Tibial nerve (tissue), 4 donors: ENCODE measurements at places on chromosomes 12 and 14. TPM values are rescaled to one million over a fixed set of nuclear protein-coding genes. Genes with fewer than 3 reads are reported as not detected.

DNA sequence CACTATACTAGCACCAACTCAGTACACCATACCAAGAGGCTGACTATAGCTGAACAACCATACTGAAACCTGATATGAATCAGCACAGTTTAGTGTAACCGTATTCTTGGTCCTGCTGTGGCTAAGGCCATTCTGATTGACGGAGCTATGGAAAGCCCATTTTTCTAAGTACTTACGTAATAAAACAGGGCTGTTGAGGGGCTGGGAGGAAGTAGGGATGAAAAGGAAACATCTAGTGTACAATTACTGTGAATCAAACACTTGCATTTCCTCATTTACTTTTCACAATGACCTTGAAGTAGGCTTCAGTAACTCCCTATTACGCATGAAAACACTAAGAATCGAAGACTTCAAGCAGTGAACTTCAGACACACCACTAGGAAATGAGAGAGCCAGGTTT, 198.2 kb downstream of the BTG1 start:
- no peak overlapping the region for H3K4me3 ChIP-seq
- no peak for DNase-seq
- H3K27me3 ChIP-seq: no peaks in the 10 kb centered on the region
- no peaks in the 10 kb centered on the region for H3K4me1 ChIP-seq

- H3K36me3 ChIP-seq: peaks cover 2% of the 10 kb centered on the region
- H3K4me1 ChIP-seq: peaks cover 59% of the 10 kb centered on the region
- H3K27ac ChIP-seq: peak overlapping the region; percentile 2
- DNase-seq: no peak
Measured at GRCh38 chr12:6235499-6235898, 35.3 kb downstream of the CD9 start.

DNA sequence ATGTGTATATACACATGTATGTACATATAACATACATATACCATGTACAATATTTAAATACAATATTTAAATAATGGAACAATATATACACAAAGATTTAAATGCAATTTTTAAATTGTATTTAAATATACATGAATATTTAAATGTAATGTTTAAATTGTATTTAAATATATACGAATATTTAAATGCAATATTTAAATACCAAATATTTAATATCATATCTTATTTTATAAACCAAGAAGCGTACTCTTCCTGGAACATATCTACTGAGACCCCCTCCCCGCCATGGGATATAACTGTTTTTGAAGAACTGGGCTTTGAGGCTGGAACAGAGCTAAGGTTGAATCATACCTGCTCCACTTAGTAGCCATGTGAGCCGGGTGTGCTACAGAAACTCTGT, 29.8 kb upstream of the RIMBP2 start:
- H3K4me1 ChIP-seq: no peaks in the 10 kb centered on the region
- no peaks in the 10 kb centered on the region for H3K36me3 ChIP-seq
- H3K4me3 ChIP-seq: no peak overlapping the region
- no peaks in the 10 kb centered on the region for H3K27me3 ChIP-seq
- no peak for DNase-seq

Gene TMCC3
- 15.1 TPM for total RNA-seq

Gene RNU7-1
- total RNA-seq: not detected

DNA sequence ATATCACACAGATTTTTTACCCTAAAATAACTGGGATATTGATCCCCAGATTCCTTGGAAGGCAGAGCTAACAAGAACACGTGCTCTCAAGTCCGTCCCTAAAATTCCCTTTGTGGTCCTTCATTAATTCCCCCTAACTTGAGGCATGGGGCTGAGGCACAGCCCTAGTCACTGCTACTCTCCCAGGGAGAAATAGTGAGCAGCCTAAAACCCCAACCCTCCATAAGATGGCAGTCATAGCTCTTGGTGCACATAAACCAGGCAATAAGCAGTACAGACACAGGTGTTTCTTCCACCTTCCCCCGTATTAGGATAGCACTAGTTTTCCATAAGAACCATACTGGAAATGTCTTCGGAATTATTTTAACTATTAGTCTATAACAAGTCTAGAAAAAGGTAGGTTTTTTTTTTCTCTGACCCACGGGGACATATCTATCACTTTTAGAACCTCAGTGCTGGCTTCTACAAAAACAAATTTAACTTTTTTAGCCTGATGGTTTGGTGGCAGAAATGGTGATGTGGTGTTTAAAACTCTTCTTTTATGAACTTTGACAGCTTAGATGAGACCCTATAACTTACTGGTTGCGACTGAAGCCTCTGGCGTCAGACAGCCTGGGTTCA, 3.1 kb upstream of the ARHGEF40 start:
- no peaks in the 10 kb centered on the region for H3K27me3 ChIP-seq
- H3K27ac ChIP-seq: no peak overlapping the region
- no peak for DNase-seq
- no peak overlapping the region for H3K4me3 ChIP-seq
- H3K36me3 ChIP-seq: no peaks in the 10 kb centered on the region

- H3K36me3 ChIP-seq: no peaks in the 10 kb centered on the region
- peaks cover 42% of the 10 kb centered on the region for H3K27me3 ChIP-seq
- no peak overlapping the region for H3K4me3 ChIP-seq
- peak overlapping the region; percentile 66 for H3K27ac ChIP-seq
Measured at GRCh38 chr12:49088150-49088931, 6.3 kb downstream of the DHH start.

Gene SERPINA10
- not detected for total RNA-seq

DNA sequence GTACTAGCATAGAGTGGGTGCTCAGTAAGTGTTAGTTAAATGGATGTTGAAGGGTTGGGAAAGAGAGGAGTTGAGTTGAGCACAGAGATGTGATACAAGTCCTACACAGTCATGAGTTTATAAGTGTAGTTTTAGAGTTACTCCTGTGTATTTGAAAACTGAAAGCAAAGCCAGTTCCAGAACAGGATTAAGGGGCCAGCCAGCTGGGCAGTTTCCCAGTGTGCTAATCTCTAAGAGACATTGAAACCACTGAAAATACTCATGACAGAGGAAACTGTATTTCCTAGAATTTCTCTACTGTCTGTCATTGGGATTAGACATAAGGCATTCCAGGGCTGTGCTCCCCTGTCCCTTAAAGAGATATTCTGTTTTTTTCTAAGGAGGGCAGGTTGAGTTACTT, 101.0 kb downstream of the DERA start:
- no peaks in the 10 kb centered on the region for H3K4me1 ChIP-seq
- H3K36me3 ChIP-seq: peaks cover 31% of the 10 kb centered on the region
- H3K27ac ChIP-seq: no peak overlapping the region
- no peak for DNase-seq

Gene MAP3K9
- 0.30 TPM for total RNA-seq

Gene KRT4
- total RNA-seq: not detected

- H3K36me3 ChIP-seq: no peaks in the 10 kb centered on the region
- DNase-seq: no peak
- H3K27ac ChIP-seq: no peak overlapping the region
- H3K4me1 ChIP-seq: no peaks in the 10 kb centered on the region
- H3K4me3 ChIP-seq: no peak overlapping the region
- H3K27me3 ChIP-seq: no peaks in the 10 kb centered on the region
Measured at GRCh38 chr12:56900583-56900982, 33.6 kb downstream of the SDR9C7 start.

GRCh38 chr14:22174412-22175277, 414.4 kb downstream of the DAD1 start:
- no peak overlapping the region for H3K4me3 ChIP-seq
- H3K27me3 ChIP-seq: no peaks in the 10 kb centered on the region
- H3K4me1 ChIP-seq: no peaks in the 10 kb centered on the region
- H3K36me3 ChIP-seq: no peaks in the 10 kb centered on the region
- H3K27ac ChIP-seq: no peak overlapping the region
- DNase-seq: no peak

DNA sequence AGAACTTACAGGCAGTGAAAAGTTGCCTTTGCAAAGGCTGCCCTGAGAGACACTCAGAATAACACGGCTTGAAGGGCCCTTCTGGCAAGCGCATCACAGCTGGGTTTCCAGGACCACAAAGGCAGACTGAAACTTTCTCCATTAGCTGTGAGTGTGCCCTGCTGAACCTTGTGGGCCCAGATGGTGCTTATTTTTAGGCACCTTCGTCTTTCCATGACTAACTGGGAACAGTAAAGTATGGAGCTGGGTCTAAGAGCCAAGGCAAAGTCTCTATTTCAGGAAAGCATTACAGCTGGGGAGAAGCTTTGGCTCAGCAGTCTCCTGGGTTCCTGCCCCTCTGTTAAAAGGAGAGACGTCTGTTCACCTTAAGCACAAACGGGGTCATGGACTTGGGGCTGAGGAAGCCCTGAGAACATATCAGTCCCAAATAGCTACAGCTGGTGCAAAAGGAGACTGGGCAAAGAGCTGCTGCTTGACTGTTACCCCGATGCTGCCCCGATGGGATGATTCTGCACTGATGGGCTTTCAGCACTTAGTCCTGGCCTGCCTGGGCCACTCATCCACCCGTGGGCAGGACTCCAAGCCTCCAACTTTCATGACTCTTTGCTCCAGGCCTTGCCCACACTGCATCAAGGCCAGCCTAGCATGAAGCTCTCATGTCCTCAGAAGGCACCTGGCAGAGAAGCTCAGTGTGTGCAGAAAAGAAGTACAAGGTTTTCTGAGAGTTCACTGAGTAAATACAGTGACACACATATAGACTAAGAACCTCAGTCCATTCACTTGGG, 248.3 kb downstream of the PHLDA1 start:
- H3K36me3 ChIP-seq: no peaks in the 10 kb centered on the region
- no peak overlapping the region for H3K4me3 ChIP-seq
- H3K27me3 ChIP-seq: no peaks in the 10 kb centered on the region
- no peak for DNase-seq
- H3K4me1 ChIP-seq: no peaks in the 10 kb centered on the region

- H3K4me3 ChIP-seq: no peak overlapping the region
- H3K4me1 ChIP-seq: peaks cover 52% of the 10 kb centered on the region
- H3K27ac ChIP-seq: no peak overlapping the region
- no peaks in the 10 kb centered on the region for H3K36me3 ChIP-seq
- H3K27me3 ChIP-seq: no peaks in the 10 kb centered on the region
Measured at GRCh38 chr14:74951443-74952179, 3.8 kb downstream of the PGF start.

DNA sequence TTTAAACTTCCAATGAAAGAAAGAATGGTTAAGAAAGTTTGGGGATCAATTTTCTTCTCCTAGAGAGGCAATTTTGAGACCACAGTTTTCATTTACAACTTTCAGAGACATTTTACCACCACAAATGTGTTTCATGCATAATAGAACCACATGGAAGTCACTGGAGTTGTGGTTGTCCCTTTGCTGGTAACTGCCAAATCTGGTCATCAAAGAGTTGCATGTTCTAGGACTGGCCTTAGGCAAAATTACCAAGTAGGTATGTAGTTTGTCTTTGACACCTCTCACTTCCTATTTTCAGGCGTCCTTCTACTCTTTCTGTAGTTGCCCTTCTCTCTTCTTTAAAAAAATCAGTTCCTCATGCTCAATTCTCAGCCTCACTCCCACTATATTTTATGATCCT, 54.3 kb upstream of the TMX1 start:
- no peaks in the 10 kb centered on the region for H3K36me3 ChIP-seq
- H3K4me1 ChIP-seq: no peaks in the 10 kb centered on the region
- H3K4me3 ChIP-seq: no peak overlapping the region
- H3K27me3 ChIP-seq: no peaks in the 10 kb centered on the region

GRCh38 chr12:1819050-1819449, 1.3 kb upstream of the LRTM2 start:
- no peak for DNase-seq
- no peak overlapping the region for H3K4me3 ChIP-seq
- no peaks in the 10 kb centered on the region for H3K4me1 ChIP-seq
- no peaks in the 10 kb centered on the region for H3K27me3 ChIP-seq
- no peaks in the 10 kb centered on the region for H3K36me3 ChIP-seq

DNA sequence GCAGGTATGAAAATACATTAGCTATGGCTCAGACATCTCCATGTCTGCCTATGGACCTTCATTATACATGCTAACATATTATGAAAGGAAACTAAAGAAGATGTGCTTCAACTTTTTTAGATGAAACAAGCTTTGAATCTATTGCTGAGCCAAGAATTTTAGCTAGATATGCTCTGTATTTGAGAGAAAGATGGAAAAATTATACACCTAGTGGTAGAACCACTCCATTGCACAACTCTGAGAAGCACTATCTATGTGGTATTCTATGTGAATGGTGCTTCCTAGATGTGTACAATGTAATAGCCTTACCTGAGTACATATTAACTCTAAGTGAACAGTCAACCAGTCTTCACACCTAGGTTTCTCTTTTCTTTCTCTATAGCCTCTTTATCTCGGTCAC, 17.3 kb downstream of the EPYC start:
- no peaks in the 10 kb centered on the region for H3K36me3 ChIP-seq
- no peak for DNase-seq
- no peak overlapping the region for H3K27ac ChIP-seq
- H3K27me3 ChIP-seq: no peaks in the 10 kb centered on the region

Gene KRT73
- not detected for total RNA-seq

DNA sequence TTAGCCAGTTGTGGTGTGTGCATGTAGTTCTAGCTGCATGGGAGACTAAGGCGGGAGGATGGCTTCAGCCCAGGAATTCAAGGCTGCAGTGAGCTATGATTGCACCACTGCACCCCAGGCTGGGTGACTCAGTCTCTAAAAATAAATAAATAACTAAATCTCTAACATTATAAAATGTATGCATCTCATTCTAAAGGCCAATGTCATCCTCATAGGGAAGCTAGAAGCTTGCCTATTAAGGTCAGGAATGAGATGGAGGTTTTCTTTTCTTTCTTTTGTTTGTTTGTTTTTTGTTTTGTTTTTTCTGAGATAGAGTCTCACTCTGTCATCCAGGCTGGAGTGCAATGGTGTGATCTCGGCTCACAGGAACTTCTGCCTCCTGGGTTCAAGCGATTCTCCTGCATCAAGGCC, 48.8 kb upstream of the PAPLN start:
- no peak for DNase-seq
- H3K4me1 ChIP-seq: no peaks in the 10 kb centered on the region
- no peak overlapping the region for H3K27ac ChIP-seq

DNA sequence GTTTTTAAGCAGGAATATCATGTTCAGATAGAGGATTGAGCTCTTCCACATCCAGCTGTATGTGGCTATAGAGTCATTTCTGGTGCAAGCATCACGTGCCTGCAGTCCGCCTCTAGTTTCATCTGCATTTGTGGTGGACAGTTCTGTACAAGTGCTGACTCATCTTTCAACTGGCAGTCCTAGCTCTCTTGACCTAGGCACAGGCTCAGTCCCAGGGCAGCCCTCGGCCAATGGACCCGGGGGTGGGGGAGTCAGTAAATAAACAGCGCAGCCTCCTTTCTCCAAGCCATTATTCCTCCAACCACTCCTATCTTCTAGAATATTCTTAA, 41.8 kb upstream of the FRMD6 start:
- no peaks in the 10 kb centered on the region for H3K36me3 ChIP-seq
- H3K27me3 ChIP-seq: no peaks in the 10 kb centered on the region
- H3K4me3 ChIP-seq: no peak overlapping the region

DNA sequence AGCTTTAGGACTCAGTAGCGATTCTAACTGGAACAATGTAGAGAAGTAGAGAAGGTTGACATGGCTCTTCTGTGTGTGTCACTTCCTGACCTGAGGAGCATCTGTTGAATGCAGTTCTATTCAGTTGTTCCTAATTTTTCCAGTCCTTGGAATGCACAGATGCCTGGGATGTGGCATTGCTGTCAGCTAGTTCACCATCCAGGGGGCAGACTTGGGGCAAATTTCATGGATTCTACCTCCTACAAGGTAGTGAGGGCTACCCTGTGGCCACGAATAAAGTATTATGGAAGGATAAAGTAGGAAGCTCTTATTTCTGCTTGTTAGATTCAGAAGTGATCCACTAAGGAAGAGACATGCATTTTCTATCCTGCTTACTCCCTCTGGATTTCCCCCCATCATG, 74.4 kb upstream of the GPATCH2L start:
- H3K4me1 ChIP-seq: no peaks in the 10 kb centered on the region
- no peak overlapping the region for H3K27ac ChIP-seq
- DNase-seq: no peak
- H3K4me3 ChIP-seq: no peak overlapping the region
